ENCODE measurements at places on chromosomes 1 and 21.

DNA sequence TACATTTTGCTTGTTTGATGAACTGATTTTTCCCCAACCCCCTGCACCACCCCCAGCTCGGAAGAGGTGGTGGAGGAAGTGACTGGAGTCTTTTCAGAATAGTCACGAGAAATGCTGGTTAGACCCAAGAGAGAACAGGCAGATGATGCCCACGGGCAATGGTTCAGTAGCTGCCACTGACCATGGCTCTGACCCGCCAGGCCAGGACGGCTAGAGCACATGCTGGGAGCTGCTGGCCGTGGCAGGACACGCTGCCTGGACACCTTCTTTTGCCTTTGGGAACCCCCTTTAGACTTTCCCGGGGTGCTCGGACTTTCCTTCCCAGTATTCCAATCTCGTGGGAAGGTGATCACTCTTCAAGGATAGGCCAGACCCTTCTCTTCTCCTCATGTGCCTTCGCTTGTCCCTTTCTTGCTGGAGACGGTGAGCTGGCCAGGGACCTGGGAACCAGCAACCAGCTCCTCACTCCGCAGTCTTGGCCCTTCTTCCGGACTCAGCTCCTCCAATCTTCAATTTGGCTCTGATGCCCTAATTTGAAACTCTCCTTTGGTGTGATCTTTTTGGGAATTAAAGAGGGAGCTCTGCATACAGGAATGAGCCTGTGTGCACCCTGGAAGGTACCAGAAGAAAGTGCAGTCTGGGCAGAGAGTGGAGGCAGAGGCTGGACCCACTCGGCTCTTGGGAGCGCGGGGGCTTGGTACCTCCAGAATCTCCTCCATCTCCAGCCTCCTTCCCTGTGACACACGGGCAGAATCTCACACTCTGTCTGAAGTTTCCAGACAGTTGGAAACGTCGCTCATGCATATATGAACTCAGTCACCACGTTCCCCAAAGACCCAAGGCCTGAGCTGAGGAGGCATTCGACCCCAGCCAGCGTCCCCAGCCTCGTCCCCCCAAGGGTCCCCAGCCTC lies 4.0 kb upstream of the PDE9A start:
- no peak for DNase-seq

GRCh38 chr1:36760081-36760480 lies 274.2 kb downstream of the GRIK3 start:
- DNase-seq, result no peak

GRCh38 chr1:171279678-171280077 lies 31.4 kb downstream of the FMO1 start:
- DNase-seq, result no peak

GRCh38 chr1:230401763-230402294 lies 24.3 kb downstream of the PGBD5 start:
- no peak for DNase-seq

DNA sequence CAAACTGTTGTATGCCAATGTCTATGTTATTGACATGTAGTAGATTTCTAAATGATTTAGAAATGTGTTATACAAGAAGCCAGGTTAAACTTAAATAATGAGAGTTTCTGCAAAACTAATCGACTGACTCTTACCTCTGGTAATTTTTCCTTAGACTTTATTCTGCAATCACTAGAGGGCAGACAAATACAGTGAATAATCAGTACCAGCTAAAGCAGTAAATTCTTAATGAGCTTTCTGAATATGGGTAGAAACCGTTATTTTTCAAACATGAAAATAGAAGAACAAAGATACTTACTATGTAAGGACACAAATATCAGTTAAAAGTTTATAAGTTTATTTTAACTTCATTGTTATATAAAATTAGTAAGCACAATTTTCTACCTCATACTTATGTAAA lies 97.9 kb upstream of the RGS1 start:
- no peak for DNase-seq

- no peak for DNase-seq
Measured at GRCh38 chr1:197200272-197200899, 53.9 kb upstream of the ASPM start.

GRCh38 chr1:202664083-202664482 lies 46.2 kb downstream of the SYT2 start:
- no peak for DNase-seq

- no peak for DNase-seq
Measured at GRCh38 chr21:44623575-44623974, 3.3 kb upstream of the KRTAP10-9 start.

DNA sequence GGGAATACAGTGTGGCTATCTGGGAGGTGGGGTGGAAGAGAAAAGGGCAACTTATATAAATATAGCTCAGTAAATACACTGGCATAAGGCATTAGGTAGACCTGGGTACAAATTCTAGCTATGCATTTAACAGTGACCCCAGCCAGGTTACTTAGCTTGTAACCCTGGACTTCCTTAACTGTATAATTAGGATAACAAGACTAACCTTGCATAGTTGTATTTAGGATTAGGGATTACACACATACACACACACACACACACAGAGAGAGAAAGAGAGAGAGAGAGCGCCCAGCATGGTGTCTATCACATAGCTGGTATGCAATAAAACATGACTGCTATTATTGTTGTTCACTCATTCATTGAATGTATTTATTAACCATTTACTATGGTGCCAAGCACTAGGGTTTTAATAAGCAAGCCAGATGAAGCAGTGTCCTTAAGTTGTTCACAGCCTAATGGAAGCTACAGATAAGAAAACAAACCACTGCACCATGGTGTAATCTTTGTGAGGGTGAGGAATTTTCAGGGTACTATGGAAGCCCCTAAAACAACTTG lies 251.4 kb downstream of the ZNF648 start:
- DNase-seq, result no peak

DNA sequence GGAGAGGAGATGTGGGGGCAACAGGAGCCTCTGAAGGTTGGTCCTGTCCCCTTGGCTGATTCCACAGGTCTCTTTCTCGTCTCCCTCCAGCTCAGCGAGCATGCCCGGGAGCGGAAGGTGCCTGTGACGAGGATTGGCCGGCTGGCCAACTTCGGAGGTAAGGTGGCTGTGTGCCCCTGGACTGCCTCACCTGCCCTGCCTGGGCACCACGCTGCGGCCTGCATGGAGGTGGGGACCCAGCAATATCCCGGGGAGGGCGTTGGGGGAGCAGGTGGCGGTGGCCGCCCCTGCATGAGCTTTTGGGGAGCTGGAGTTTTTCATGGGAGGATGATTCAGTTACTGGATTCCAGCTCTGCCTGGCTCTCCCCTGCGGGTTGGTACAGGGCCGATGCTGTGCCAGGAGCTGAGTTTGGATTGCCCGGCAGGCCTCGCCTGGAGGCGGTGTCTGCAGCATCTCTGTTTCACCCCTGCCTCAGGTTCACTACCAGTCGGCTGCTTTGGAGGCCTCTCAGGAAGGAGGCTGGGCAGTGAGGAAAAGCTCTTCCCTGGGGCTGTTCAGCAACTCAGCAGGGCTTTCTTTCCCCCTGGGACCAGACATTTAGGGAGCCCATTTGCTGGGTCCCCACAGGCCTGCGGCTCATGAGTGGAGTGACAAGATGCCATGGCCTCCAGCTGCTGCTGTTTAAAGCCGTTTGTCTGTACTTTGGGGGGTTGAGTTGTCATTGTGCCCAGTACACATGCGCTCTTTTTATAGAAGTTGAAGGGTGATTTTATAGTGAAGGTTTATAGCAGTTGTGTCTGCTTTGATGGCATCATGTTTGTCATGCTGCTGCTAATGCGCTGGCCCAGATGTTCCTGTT lies 25.7 kb downstream of the COQ8A start:
- DNase-seq, result no peak

DNA sequence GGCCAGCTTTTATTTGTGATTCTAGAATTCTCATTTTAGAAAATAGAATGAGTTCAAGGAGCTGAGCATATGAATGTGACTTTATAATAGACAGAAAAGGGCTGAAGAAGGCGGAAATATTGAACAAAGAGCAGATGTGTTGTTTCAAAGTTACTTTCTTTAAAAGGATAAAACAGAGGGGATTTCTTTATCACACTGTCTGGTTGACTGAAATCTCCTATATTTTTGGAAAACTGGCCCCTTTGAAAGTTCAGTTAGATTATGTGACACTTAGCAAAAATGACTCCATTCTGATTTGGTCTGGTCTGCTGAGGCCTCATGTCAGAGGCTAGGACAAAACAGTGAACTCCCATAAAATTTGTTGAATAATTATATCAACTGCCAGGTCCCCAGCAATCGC lies 46.4 kb upstream of the DNAH14 start:
- DNase-seq, result no peak

DNA sequence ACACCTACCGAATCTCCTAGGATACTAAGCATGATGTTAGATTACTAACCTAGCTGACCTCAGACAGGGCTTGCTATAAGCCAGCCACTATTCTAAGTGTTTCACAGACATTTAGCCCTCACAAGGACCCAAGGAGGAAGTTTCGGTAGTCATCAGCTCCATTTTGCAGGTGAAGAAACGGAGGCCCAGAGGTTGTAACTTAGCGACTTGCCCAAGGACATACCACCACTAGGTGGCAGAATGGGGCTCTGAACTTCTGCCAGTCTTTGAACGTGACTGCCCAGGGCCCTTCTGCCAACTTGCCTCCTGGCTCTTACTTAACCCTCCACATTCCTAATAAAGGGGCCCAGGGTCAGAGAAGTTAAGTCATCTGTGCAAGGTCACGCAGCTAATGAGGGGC lies 283.5 kb downstream of the C1orf94 start:
- no peak for DNase-seq

GRCh38 chr1:152968248-152968647 lies 2.2 kb upstream of the SPRR4 start:
- no peak for DNase-seq

GRCh38 chr1:11337580-11338073 lies 64.6 kb downstream of the UBIAD1 start:
- no peak for DNase-seq

DNA sequence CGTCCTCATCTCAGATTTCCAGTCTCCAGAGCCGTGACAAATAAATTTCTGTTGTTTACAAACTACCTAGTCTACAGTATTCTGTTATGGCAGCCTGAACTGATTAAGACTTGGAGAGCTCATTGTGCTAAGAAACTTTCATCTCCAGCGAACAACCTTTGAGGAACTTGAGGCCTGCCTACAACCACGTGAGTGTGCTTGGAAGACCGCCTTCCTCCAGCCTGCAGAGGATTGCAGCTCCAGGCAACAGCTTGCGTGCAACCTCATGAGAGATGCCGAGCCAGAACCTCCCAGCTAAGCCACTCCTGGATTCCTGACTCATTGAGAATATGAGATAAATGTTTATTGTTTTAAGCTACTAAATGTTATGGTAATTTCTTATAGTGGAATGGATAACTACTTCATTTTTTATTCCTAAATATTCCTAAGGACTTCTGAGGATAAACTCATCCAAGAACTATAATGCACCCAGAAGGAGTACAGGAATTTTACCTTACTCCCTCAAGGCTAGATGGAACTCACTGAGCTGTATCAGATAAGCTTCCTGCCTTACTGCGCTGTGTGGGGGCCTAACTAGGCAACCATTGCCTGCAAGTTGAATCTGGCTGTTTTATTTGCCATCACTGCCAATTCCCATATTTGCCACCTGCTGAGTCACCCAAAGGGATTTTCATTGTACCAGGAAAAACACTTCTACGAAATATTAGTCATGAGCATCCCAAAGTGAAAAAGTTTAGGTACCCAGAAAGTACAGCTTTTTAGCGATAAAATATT lies 17.6 kb downstream of the FAM177B start:
- no peak for DNase-seq

DNA sequence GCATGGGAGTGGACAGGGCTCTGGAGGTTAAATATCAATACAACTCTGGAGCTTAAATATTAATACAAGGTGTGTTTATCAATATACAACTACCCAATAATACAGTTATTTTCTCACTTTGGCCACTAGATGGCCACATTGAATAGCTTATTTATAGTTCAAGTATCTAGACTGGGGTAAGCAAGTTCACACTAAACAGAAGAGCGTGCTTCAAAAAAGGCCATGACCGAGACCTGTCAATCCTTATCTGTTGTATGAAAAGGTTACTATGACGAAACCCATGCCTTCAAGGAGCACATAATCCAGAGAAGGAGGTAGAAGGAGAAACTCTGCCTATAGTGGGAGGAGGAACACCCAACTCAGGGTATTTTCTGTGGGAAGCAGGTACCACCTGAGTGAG lies 29.1 kb downstream of the CHML start:
- no peak for DNase-seq

DNA sequence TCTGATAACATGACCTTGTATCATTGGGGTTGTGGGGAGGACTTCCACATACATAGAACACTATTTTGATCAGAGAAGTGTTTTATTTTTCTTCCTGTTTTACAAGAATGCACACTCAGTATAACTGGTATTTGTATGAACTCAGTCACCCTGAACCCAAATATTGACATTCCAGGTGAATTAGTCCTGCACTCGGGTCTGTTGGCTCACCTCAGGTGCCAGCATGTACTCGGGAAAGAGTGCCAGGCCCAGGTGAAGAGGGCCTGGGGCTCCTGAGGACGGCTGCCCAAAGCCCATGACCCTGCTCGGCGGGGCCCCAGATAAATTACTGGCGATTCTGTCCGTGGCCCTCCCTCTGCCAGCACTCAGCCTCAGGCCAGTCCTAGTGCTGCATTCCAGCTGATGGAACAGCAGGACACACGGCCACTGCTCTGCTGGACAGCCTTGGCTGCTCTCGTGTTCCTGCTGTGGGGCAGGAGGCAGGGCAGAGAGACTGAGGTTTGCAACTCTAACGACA lies 75.4 kb upstream of the TMPRSS2 start:
- DNase-seq, result no peak

DNA sequence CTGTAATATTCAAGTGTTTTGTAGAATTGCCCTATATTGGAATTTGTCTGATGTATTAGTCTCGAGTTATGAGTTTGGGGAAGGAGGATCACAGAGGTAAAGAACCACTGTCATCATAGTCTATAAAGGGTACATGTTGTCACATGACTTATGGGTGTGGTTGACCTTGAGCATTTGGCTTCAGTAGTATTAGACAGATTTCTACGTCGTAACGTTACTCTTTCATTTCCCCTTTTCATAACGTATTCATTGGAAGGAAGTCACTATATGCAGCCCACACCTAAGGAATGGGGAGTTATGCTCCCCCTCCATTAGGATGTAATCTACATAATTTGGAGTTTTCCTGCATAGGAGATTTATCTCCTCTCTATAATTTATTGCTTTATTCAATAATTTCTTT lies 110.1 kb upstream of the VAV3 start:
- no peak for DNase-seq

- DNase-seq, result no peak
Measured at GRCh38 chr1:56570924-56571372, 8.4 kb downstream of the PLPP3 start.

GRCh38 chr1:158148468-158148867 lies 32.2 kb upstream of the CD1D start:
- DNase-seq, result no peak

GRCh38 chr1:183991756-183992155 lies 45.8 kb downstream of the COLGALT2 start:
- no peak for DNase-seq

GRCh38 chr1:64518692-64519481 lies 49.0 kb downstream of the CACHD1 start:
- no peak for DNase-seq
